Hindlimb muscle (tissue), 1 donor: ENCODE measurements at places on chromosomes 3 and 15.

GRCh38 chr3:17949101-17949500 is 206.7 kb upstream of the TBC1D5 start:
- DNase-seq: no peak

DNA sequence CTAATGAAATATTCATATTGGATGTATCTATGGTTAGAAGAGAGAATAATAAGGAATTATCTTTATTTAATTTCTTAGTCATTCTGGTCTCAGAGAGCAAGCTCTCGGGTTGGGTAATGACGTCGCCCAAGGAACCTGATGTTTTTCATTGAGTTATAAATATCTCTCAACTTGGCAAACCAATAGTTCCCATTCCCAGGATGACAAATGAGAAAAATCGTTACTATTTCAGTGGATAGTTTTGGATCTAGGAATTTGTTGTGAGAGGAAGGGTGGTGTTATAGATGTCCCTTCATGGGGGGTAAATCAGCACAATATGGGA is 162.9 kb upstream of the NR2E3 start:
- DNase-seq: no peak

DNA sequence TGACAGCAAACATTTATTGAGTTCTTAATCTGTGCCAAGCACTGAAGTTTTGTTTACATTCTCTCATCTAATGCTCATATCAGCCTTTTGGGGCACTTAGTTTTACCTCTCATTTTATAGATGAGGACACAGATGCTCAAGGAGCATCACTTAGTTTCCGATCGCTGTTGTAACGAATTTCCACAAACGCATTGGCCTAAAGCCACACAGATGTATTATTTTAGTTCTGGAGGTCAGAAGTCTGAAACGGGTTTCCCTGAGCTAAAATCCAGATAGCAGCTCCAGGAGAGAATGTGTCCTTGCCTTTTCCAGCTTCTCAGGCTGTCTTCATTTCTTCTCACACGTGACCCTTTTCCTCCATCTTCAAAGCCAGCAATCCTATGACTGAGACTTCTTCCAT is 11.1 kb downstream of the SEMA6D start:
- no peak for DNase-seq

- no peak for DNase-seq
These were observed 101.6 kb downstream of the APBA2 start for GRCh38 chr15:28987337-28987736.

DNA sequence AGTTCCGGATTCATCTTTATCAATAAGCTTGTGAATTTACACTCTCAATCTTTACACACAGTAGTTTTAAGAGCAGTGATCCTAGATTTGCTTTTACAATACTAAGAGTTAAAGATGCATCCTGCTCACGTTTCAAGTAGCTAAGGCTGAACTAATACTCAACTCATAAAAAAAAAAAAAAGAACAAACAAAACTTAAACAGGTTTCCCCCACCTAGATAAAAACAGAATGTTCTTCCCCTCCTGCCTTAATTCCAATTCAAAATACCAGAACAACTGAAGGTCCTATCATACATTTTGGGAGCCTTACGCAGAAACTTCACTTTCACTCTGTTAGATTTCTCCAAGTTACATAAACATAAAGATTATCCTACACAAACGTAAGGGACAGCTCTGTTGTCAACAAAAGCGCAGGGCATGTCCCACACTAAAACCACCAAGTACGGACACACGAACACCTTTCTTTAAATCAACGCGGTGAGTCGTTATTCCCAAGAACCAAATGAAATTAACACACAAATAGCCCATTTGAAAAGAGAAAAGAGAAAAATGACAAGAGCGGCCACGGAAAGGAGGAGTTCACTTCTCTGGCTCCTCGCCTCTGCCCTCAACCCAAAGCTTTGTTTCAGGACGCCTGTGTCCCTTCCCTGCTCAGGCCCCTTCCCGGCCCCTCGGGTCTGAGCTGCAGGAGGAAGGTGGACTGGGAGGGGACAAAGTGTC is 941 bp downstream of the CBLB start:
- no peak for DNase-seq

DNA sequence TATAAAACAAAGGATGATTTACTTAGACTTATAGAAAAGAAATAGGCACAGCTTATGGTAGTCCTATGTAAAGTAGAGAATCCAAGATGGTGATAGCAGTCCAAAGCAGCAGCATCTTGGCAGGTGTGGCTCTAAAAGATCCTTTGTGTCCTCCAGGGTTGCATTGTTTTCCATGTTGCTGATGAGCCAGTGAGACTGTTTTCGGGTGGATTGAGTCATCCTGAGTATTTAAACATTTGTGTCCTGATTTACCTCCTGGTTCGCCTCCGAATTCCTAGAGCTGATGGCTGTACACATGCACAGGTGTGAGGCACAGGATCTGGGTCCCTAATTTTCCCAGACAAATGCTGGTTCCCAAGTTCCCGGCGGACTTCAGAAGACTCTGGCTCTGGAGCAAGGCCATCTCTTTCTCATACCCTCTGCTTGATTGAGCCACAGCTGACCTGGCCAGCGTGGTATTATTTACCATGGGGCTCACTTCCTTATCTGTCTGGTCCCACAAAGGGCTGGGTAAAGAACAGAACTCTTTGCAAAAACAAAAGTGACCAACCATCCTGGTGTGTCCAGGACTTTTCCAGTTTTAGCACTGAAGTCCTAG is 51.0 kb downstream of the ARNT2 start:
- no peak for DNase-seq

- DNase-seq: no peak
These were observed 48.9 kb downstream of the STT3B start for GRCh38 chr3:31581660-31582059.

- DNase-seq: no peak
These were observed 29.2 kb upstream of the OR5K1 start for GRCh38 chr3:98433764-98434163.

GRCh38 chr15:41116962-41117252 is 827 bp upstream of the INO80 start:
- DNase-seq: no peak

DNA sequence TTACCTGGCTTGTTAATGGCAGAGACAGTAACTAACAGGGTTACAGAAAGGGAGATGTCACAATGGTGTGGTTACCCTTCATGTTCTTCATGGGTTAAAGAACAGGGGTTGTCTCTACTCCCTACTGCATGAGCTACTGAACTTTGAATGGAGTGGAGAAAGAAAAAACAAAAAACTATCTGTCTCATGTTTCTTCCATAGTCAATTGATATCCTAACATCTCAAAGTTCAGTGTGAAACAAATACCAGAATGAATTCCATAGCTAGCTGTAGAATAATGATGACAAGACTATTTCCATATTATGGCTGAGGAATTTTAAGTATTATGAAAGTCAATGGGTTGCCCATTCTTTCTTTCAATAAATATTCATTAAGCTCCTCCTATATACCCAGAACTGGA is 161.3 kb upstream of the LPP start:
- no peak for DNase-seq

GRCh38 chr3:128804017-128804810 is 75.2 kb upstream of the ACAD9 start:
- DNase-seq: no peak

- no peak for DNase-seq
These were observed 114.7 kb downstream of the SNRK start for GRCh38 chr3:43400781-43401730.

DNA sequence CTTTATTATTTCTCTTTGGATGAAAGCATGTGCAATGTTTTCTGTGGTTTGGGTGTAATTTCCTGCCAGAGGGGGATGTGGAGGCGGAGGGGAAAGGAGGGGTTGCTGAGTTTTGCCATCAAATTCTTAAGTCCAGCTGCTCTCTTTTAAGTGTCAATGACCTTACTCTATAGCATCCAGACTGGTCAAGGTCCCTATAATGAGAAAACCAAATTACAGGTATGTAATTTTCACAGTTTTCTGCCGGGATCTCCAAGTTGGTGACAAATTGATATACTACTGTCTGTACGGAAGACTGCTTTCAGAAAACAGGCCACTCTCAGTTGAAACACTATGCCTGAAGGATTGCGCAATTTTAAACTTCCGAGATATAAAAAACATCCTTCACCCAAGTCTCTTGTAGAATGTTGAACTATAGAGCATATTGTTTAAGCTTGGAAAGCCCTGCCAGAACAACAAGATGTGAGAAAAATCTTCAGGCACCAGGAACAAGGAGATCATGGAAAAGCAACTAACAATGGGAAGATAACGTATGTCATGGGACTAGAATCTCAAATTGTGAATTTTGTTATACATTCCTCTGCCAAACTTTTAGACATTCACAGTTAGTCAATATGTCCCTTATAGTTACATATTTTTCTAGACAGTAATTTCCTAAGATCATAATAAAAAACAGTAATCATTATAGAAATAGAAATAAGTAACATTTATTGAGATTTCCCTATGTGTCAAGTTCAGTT is 300.7 kb upstream of the SATB1 start:
- DNase-seq: no peak

- DNase-seq: no peak
These were observed at the start of gene SEMA3G for GRCh38 chr3:52444860-52445793. Gene SEMA3G (minus strand): TSS chr3:52445103. CDS start chr3:52445027, 76 bp downstream.

GRCh38 chr3:127107491-127108375 is 85.2 kb upstream of the PRR23E start:
- DNase-seq: no peak

- no peak for DNase-seq
These were observed 217.3 kb upstream of the P2RY1 start for GRCh38 chr3:152617609-152618008.

- no peak for DNase-seq
These were observed 4.6 kb downstream of the CFAP100 start for GRCh38 chr3:126399351-126399735.

DNA sequence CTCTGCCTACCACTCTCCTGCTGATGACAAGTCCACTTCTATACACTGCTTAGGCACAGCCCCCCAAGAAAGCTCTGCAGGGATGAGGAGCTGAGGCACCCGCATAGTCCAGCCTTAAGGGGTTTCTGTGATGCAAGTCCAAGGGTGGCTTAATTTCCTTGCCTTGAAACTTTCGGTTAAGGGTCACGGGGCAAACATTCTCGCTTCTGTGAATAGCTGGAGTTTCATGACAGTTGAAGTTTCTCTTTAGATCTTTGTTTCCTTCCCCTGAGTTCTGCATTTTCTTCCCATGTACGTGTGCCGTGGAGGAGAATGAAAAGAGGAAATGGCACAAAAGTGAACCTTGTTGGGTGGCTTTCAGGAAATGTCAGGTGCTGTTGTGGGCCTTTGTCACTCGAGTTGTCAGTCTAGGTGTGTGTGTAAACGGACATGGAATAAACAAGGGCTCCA is 7.0 kb downstream of the GPR160 start:
- no peak for DNase-seq

- DNase-seq: no peak
These were observed 23.6 kb downstream of the PLEKHO2 start for GRCh38 chr15:64865126-64865997.
